ENCODE measurements at places on chromosomes 13 and 19. TPM values are rescaled to one million over a fixed set of nuclear protein-coding genes. Genes with fewer than 3 reads are reported as not detected.

Gene FCER2
- 14.4 TPM for polyA plus RNA-seq

Gene NPAS1
- polyA plus RNA-seq, result 0.46 TPM

Gene MYBPC2
- polyA plus RNA-seq, result 1.8 TPM

Gene CD33
- polyA plus RNA-seq, result 7.1 TPM

- DNase-seq, result no peak
- H3K27me3 ChIP-seq, result peaks cover 9% of the 10 kb centered on the region
- H3K36me3 ChIP-seq, result no peaks in the 10 kb centered on the region
- H3K27ac ChIP-seq, result peak overlapping the region; percentile 59
- H3K4me1 ChIP-seq, result peaks cover 76% of the 10 kb centered on the region
- H3K4me3 ChIP-seq, result no peak overlapping the region
Observed at GRCh38 chr19:16073988-16074387, 2.3 kb upstream of the TPM4 start.

DNA sequence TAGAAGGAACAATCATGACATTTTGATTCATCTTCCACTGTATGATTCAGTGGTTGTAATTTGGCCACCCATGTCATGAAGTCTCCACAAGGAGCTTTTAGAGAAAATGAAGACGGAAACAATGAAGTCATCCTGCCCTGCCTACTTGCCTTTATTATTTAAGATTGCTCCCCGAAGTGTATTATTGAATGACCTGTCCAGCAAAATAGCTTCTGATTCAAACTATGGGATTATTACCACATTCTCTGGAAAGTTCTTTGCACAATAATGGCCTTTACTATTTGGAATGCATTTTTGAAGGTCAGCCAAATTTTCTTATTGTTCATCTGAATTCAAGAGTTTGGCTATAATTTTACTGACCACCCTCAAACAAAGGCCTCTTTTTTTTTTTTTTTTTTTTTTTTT lies 77.8 kb upstream of the RFC3 start:
- DNase-seq, result no peak
- no peaks in the 10 kb centered on the region for H3K27me3 ChIP-seq
- H3K27ac ChIP-seq, result no peak overlapping the region
- H3K36me3 ChIP-seq, result no peaks in the 10 kb centered on the region
- H3K4me1 ChIP-seq, result peaks cover 18% of the 10 kb centered on the region

GRCh38 chr13:81487151-81487550 lies 1146.2 kb upstream of the SPRY2 start:
- no peaks in the 10 kb centered on the region for H3K36me3 ChIP-seq
- no peak overlapping the region for H3K27ac ChIP-seq
- H3K4me1 ChIP-seq, result no peaks in the 10 kb centered on the region
- no peak overlapping the region for H3K4me3 ChIP-seq

DNA sequence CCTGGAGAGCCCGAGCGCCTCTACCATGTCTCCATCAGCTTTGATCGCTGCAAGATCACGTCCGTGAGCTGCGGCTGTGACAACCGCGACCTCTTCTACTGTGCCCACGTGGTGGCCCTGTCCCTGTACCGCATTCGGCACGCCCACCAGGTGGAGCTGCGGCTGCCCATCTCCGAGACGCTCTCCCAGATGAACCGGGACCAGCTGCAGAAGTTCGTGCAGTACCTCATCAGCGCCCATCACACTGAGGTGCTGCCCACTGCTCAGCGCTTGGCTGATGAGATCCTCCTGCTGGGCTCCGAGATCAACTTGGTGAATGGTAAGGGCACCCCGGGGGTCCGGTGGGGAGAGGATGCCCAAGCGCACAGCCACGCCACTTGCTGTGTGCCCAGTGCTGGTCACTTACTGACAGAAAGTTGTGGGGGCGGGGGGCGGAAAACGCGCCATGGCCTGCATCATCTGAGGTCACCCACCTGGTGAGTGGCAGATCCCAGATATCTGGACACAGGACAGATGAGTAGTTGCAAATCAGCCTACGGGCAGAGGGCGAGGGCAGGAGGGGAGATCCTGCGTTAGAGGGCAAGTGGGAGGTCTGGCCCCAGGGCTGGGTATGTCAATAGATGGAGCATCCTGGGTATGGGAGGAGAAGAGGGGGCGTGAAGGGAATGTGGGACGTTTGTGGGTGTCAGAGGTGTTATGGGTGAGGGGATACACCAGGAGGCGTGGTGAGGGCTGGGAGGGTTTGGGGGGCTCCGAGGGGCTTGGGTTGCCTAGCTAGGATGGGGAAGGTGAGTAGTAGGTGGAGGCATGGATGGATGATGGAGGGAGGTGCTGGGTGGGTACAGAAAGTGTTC lies 9.8 kb downstream of the ZSWIM4 start:
- no peak overlapping the region for H3K4me3 ChIP-seq
- H3K27ac ChIP-seq, result no peak overlapping the region
- H3K36me3 ChIP-seq, result peaks cover 24% of the 10 kb centered on the region
- no peaks in the 10 kb centered on the region for H3K27me3 ChIP-seq
- H3K4me1 ChIP-seq, result no peaks in the 10 kb centered on the region
- no peak for DNase-seq

DNA sequence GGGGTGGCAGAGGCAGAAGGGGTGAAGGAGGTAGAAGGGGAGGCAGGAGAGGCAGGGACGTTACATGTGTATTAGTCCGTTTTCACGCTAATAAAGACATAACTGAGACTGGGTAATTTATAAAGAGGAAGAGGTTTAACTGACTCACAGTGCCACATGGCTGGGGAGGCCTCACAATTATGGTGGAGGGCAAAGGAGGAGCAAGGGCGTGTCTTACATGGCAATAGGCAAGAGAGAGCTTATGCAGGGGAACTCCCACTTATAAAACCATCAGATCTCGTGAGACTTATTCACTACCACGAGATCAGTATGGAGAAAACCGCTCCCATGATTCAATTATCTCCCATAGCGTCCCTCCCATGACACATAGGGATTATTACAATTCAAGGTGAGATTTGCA lies 19.0 kb upstream of the ACOD1 start:
- no peaks in the 10 kb centered on the region for H3K36me3 ChIP-seq
- DNase-seq, result no peak
- H3K4me1 ChIP-seq, result no peaks in the 10 kb centered on the region

- H3K27ac ChIP-seq, result peak overlapping the region; percentile 11
- H3K4me3 ChIP-seq, result no peak overlapping the region
- H3K4me1 ChIP-seq, result peaks cover 9% of the 10 kb centered on the region
- no peaks in the 10 kb centered on the region for H3K36me3 ChIP-seq
- no peak for DNase-seq
Observed at GRCh38 chr19:38004186-38004520, 97.1 kb downstream of the SIPA1L3 start.

GRCh38 chr19:29665215-29665825 lies at the start of gene PLEKHF1:
Gene PLEKHF1 (plus strand): TSS chr19:29665461. CDS start chr19:29673840, 8,379 bp downstream.
- H3K36me3 ChIP-seq, result no peaks in the 10 kb centered on the region
- peaks cover 55% of the 10 kb centered on the region for H3K4me1 ChIP-seq
- H3K4me3 ChIP-seq, result peak within 1 kb of the TSS; percentile 62
- H3K27me3 ChIP-seq, result no peaks in the 10 kb centered on the region

- H3K27ac ChIP-seq, result no peak overlapping the region
- no peak for DNase-seq
- H3K4me1 ChIP-seq, result no peaks in the 10 kb centered on the region
- H3K4me3 ChIP-seq, result no peak overlapping the region
Observed at GRCh38 chr13:46031581-46032263, 20.8 kb downstream of the ZC3H13 start.

All from thymus (tissue), 14 donors.